Frontal cortex (tissue), 4 donors: ENCODE measurements at places on chromosomes 5 and 9. TPM values are rescaled to one million over a fixed set of nuclear protein-coding genes. Genes with fewer than 3 reads are reported as not detected.

GRCh38 chr9:16626577-16627130 is 243.8 kb downstream of the BNC2 start:
- no peak for DNase-seq

- no peak for DNase-seq
Measured at GRCh38 chr9:127203681-127204327, 60.8 kb upstream of the GARNL3 start.

- peak; percentile 32 for DNase-seq
Measured at GRCh38 chr5:149961957-149962409, 1.4 kb downstream of the SLC26A2 start.

The ZNF883 gene
- 28.1 TPM for total RNA-seq

- no peak for DNase-seq
Measured at GRCh38 chr5:123448017-123448617, 24.9 kb upstream of the CEP120 start.

DNA sequence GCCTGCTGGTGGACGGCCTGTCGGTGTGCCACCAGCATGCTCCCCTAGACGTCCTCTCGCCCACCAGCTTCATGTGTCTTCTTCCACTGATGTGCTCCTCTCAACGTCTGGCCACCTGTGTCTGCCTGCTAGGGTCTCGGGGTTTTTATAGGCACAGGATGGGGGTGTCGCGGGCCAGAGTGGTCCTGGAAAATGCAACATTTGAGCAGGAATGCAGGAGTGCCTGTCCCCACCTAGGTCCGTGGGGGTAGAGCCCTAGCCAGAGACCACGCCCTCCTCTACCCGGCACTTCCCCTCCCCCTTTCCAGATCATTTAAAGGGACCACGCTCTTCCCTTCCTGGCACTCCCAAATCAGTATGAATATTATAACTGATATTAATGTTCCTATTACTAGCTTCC is 48.0 kb upstream of the OSMR start:
- DNase-seq, result no peak

- DNase-seq, result no peak
Measured at GRCh38 chr5:107217721-107218130, 453.0 kb downstream of the EFNA5 start.

The SPINK13 gene
- not detected for total RNA-seq

The LHX6 gene
- 11.8 TPM for total RNA-seq

DNA sequence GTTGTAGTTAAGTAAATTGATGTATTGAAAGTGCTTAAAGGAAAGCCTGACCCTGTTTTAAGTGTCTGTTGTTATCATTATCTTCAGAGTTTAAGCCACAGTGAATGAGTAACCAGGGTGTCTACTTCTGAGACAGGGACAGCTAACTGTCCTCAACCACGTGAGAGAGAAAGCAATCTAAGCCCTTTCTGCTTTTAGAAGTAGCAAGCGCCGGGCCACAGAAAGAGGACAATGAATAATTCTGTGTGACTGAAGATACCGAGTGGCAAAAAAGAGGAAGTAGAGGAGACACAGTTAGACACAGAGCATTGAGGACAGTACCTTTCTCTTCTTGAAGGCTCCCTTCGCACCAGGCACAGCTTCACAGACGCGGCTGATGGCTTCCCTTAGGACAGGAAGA is 86.3 kb downstream of the S1PR3 start:
- no peak for DNase-seq

The CTXN3 gene
- total RNA-seq, result 13.9 TPM

- DNase-seq, result no peak
Measured at GRCh38 chr5:11777096-11777495, 127.2 kb downstream of the CTNND2 start.

DNA sequence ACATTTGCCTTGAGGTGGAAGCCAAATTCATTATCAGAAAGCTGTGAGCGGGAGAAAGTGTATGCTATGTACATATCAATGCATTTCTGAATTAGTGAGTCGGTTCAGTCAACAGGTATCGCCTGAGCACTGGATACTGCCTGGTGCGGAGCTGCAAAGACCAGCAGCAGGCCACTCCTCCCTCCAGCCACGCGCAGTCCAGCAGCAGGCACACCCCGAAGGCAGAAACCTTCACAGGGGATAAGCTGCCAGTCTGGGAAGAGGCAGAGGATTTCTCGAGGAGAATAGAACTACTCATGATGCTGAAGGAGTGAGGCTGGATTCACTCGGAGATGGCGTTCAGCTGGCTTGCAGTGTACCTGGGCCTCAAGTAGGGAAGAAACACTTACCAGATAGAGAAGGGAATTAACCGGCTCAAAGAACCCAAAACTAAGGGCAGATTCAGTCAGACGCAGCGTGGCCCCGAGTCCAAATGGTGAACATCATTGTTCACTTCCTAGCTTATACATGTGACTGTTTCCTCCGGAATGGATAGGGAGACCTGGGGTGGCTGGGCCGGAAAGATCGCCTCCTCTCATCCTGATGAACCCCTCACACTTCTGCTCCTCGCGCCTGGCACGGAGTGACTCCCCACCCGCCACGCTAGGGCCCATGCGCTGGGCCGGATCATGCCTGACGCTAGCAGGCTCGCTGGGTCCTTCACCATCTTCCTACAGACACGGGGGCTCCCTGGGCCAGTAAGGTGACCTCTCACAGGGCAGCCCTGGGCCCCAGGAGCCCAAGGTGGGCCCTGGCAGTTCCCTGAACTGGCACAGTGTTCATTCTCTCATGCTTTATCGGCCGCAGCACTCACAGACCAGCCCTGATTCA is 78.1 kb upstream of the SPATA31C2 start:
- no peak for DNase-seq

GRCh38 chr5:137706841-137707240 is 29.0 kb downstream of the KLHL3 start:
- DNase-seq, result no peak

The MAP1B gene
- 490 TPM for total RNA-seq

DNA sequence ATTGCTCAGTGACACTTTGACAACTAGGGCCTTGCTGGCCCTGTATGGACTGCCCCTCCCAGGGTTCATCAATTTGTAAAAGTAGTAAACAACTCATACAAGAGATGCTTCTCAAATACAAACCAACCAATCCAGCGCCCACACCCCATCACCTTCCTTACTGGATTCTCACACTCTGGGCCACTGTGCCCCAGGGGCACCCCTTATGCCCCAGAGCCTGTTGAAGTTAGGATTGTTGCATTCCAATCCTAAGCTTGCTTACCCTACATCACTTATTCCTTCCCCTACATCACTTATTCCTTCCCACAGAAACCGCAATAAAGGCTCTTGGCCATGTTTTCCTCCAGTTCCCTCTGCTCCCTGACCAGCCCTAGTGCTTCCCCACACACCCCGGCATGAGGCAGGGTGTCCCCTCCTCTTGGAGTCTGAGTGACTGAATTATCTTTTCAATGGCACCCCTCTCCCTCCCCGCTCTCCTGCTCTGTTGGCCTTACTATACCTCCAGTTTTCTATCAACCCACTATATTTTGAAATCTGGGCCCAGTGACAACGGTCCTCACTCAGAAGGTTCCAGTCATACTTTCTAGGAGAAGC is 182.4 kb upstream of the S1PR3 start:
- no peak for DNase-seq

DNA sequence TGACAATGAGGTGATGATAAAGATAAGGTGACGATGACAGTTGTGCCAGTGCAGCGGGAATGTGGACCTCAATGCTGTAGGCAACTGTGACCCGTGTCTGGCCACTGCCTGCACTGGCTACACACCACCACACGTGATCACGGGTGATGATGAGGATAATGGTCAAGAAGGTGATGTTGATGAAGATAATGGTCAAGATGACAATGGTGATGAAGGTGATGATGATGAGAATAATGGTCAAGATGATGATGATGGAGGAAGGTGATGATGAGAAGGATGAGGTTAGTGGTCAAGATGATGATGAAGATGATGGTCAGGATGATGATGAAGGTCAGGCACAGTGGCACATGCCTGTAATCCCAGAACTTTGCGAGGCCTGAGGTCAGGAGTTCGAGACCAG is 30.7 kb upstream of the AIF1L start:
- no peak for DNase-seq

DNA sequence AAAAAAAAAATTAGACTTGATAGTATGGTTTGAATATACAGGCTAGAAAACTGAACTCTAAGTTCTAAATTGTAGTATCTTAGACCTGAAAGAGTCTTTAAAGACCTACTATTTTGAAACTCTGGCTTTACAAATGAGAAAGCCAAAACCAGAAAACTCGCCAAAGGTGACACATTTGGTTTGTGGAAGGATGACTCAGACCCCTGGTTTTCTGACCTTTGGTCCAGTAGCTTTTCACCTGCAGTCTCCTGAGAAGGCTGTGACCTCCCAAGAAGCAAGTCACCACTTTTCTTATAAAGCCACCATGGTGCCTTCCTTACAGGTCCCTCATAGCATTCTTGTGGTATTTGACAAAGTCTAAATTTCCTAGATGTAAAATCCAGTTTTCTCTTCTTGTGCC is 102.1 kb upstream of the CEP78 start:
- DNase-seq, result no peak

DNA sequence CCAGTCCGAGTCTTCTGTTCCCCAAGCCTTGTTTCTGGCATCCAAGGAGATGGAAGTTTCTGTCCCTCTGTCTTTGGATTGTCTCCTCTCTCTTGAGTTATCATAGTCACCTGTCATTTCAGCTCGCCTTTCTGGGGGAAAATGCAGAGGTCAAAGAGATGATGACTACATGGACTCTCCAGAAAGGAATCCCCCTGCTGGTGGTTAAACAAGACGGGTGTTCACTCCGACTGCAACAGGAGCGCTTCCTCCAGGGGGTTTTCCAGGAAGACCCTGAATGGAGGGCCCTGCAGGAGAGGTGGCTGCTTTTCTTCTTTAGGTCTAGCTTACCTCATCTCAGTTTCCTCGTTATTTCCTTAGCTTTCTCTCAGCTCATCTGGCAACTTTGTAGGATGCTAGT is 25.1 kb downstream of the ERAP2 start:
- DNase-seq, result no peak

DNA sequence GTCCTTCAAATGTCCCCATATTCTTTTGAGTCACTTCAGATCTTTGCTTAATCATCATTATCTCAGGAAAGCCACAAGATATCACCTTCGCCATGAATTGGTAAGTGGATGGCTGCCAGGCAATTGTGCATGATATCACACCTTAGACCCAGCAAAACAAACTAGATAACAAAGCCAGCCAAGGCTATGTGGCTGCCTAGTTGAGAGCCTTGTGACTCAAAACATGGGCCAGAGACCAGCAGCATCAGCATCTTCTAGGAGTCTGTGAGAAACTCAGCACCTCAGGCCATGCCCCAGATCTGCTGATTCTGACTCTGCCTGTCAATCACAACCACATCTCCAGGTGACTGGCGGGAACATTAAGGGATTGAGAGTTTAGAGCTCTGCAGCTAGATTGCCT is 82.8 kb downstream of the SLIT3 start:
- DNase-seq, result no peak

DNA sequence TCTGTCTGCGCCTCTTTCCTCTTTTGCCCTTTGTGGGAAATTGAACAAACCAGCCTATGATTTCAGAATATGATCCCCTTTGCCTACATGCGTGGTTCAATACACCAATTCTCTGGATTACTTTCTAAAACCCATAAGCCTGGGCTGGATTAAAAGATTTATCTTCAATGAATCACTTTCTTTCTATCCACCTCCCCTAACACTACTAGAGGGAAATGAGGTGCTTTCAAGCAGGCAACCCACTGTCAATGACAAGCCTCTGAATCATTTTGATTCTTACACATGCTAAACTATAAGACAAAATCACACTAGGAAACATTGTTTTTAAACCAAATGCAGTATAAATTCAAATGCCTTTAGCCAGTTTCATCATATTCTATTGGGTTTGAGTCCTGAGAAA is 257.5 kb downstream of the AGTPBP1 start:
- DNase-seq, result no peak

DNA sequence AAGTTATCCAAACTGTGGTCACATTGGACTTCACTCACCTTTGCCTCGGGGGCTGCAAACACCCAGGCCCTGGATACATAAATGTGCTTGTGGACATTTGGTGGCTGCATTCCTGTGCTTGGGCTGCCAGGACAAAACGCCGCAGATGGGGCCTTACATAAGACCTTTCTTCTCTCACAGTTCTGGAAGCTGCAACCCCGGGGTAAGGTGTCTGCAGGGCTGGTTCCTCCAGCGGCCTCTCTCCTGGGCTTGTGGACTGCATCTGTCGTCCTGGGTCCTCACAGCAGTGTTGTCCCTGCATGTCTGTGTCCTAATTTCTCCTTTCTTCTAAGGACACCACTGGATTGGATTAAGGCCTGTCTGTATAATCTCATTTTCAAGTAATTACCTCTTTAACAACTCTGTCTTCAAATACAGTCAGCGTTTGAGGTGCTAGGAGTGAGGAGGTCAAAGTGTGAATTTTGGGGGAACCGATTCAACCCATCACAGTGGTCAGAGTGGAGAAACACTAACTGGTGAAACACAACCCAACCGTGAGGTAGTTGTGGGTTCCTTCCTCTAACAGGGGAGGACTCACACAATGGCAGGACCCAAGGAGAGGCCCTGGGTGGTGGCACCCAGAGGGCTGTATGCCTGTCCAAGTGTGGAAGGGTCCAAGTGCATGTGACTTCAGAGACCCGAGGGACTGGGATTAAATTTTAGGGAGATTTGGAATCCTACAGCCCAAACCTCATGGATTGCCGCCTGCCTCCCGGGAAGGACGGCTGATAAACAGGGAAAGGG is 415.6 kb downstream of the IRX2 start:
- no peak for DNase-seq

DNA sequence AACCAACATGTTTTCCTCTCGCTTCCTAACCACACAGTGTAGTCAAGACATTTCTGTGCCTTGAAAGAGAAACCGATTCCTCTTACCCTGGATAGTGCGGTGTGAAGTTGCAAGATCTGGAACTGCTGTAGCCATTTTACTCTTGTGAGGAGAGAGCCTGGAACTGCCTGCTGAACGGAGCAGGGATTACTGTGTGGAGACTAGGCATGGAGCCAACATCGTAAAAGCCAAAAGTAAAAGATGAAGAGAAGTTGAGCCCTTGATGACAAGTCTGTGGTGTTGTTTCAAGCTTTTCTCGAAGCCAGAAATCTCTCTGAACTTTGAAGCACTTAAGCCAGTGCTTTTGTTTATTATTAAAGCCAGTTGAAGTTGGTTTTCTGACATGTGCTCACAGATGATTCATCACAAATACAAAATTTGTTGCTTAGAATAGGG is 110.1 kb upstream of the GRIN3A start:
- no peak for DNase-seq

GRCh38 chr5:131671994-131672655 is 37.1 kb upstream of the RAPGEF6 start:
- DNase-seq, result peak; percentile 17

- no peak for DNase-seq
Measured at GRCh38 chr5:144205141-144205551, 34.5 kb downstream of the KCTD16 start.

DNA sequence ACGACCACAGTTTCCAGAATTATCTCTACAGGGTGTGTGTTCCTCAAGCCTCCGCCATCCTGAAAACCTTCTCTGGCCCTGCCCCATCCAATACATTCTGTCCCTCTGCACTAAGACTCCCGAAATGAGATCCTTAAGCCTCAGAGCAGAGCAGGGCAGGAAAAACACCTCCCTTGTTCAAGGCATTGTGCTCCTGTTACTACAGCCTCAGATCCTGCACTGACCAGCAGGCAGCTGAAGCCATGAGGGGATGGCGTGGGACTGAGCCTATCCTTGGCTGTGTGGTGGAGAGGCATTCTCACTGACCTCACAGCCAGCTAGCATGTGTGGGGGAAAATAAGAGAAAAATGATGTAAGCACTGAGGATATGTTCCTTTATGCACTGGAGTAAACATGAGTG is 106.7 kb upstream of the PHYKPL start:
- DNase-seq, result no peak

The SPATA6L gene
- total RNA-seq, result 9.4 TPM

The SPINK6 gene
- not detected for total RNA-seq
